ENCODE measurements at places on chromosomes 5 and 9. TPM values are rescaled to one million over a fixed set of nuclear protein-coding genes. Genes with fewer than 3 reads are reported as not detected.

The LHX3 gene
- not detected for total RNA-seq

The SCGB3A2 gene
- not detected for total RNA-seq

DNA sequence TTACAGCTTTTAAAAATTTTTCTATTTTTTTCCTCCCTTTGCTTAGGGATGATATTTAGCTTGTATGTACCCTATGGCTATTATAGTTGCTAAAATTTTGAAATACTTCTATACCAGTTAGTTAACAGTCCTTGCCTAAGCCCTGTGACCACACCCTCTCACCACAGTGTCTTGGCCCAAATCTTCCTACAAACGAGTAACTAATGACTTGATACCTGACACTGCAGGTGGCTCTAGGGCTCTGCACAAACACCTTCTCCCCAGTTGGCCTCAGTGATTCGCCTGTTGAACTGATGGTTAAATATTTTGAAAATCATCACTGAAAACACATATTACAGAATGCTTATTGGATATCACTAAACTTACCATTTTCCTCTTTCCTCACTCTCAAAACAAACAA, 449.6 kb upstream of the CHD1 start:
- no peak for DNase-seq
- H3K36me3 ChIP-seq = no peaks in the 10 kb centered on the region
- no peaks in the 10 kb centered on the region for H3K27me3 ChIP-seq
- no peak overlapping the region for H3K4me3 ChIP-seq
- no peaks in the 10 kb centered on the region for H3K4me1 ChIP-seq
- no peak overlapping the region for H3K27ac ChIP-seq

DNA sequence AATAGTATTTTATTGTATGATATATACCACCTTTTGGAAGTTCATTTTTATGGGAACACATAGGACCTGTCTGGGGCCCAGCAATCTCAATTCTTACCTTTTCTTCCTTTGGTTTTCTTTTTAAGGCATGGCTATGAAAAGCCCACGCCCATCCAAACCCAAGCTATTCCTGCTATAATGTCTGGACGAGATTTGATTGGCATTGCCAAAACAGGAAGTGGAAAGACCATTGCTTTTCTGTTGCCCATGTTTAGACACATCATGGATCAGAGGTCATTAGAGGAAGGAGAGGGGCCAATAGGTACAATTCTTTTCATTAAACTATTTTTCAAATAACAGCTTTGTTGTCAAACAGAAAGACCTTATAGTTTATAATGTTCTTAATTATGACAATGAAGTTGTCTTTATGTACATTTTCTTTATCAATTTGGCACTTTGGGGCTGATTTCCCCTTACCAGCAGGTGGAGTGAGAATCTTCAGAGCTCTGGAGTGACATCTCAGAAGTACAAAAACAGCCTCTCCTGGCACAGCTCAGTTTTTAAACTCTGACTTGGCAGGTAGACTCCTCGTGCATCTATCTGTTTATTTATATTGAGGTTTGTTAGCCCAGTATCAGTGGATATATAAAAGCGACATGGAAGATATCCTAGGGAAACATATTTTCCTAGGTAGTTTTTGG, 25.8 kb downstream of the DDX46 start:
- peaks cover 63% of the 10 kb centered on the region for H3K36me3 ChIP-seq
- no peak overlapping the region for H3K4me3 ChIP-seq
- H3K4me1 ChIP-seq = no peaks in the 10 kb centered on the region
- DNase-seq = peak; percentile 22
- no peaks in the 10 kb centered on the region for H3K27me3 ChIP-seq

The ANKRD34B gene
- not detected for total RNA-seq

- H3K27ac ChIP-seq = no peak overlapping the region
- peaks cover 5% of the 10 kb centered on the region for H3K36me3 ChIP-seq
- H3K4me1 ChIP-seq = no peaks in the 10 kb centered on the region
- H3K4me3 ChIP-seq = no peak overlapping the region
Observed at GRCh38 chr5:80810425-80810824, 149.7 kb upstream of the RASGRF2 start.

- H3K27ac ChIP-seq = no peak overlapping the region
- H3K27me3 ChIP-seq = peaks cover 5% of the 10 kb centered on the region
- no peak overlapping the region for H3K4me3 ChIP-seq
- H3K4me1 ChIP-seq = no peaks in the 10 kb centered on the region
- no peak for DNase-seq
Observed at GRCh38 chr5:151683986-151684588, 2.6 kb downstream of the SPARC start.

The SLC34A1 gene
- total RNA-seq = 0.11 TPM

The LCN10 gene
- 1.3 TPM for total RNA-seq

- H3K4me1 ChIP-seq = no peaks in the 10 kb centered on the region
- no peak overlapping the region for H3K27ac ChIP-seq
- H3K27me3 ChIP-seq = no peaks in the 10 kb centered on the region
- DNase-seq = no peak
Observed at GRCh38 chr9:27384262-27385014, 87.5 kb upstream of the EQTN start.

The PCDHGA2 gene
- total RNA-seq = 0.23 TPM

GRCh38 chr5:181229996-181230395, 6.9 kb downstream of the TRIM41 start:
- no peak overlapping the region for H3K27ac ChIP-seq
- peaks cover 34% of the 10 kb centered on the region for H3K36me3 ChIP-seq
- peaks cover 17% of the 10 kb centered on the region for H3K4me1 ChIP-seq
- no peaks in the 10 kb centered on the region for H3K27me3 ChIP-seq

GRCh38 chr5:30279237-30279636, 914.2 kb upstream of the CDH6 start:
- no peak for DNase-seq
- H3K27ac ChIP-seq = no peak overlapping the region
- no peaks in the 10 kb centered on the region for H3K4me1 ChIP-seq
- no peaks in the 10 kb centered on the region for H3K36me3 ChIP-seq

- H3K27me3 ChIP-seq = no peaks in the 10 kb centered on the region
- no peak overlapping the region for H3K27ac ChIP-seq
- H3K4me3 ChIP-seq = no peak overlapping the region
- no peak for DNase-seq
- no peaks in the 10 kb centered on the region for H3K4me1 ChIP-seq
- no peaks in the 10 kb centered on the region for H3K36me3 ChIP-seq
Observed at GRCh38 chr5:31645420-31646081, 6.6 kb downstream of the PDZD2 start.

- H3K4me1 ChIP-seq = peaks cover 18% of the 10 kb centered on the region
- no peak overlapping the region for H3K4me3 ChIP-seq
- no peaks in the 10 kb centered on the region for H3K27me3 ChIP-seq
- H3K27ac ChIP-seq = no peak overlapping the region
- no peaks in the 10 kb centered on the region for H3K36me3 ChIP-seq
- DNase-seq = no peak
Observed at GRCh38 chr9:99016681-99017387, 73.1 kb downstream of the COL15A1 start.

- no peak for DNase-seq
- H3K4me1 ChIP-seq = no peaks in the 10 kb centered on the region
- no peak overlapping the region for H3K27ac ChIP-seq
- no peak overlapping the region for H3K4me3 ChIP-seq
Observed at GRCh38 chr9:33211695-33212393, 28.1 kb upstream of the SPINK4 start.

The GPBP1 gene
- total RNA-seq = 137 TPM

DNA sequence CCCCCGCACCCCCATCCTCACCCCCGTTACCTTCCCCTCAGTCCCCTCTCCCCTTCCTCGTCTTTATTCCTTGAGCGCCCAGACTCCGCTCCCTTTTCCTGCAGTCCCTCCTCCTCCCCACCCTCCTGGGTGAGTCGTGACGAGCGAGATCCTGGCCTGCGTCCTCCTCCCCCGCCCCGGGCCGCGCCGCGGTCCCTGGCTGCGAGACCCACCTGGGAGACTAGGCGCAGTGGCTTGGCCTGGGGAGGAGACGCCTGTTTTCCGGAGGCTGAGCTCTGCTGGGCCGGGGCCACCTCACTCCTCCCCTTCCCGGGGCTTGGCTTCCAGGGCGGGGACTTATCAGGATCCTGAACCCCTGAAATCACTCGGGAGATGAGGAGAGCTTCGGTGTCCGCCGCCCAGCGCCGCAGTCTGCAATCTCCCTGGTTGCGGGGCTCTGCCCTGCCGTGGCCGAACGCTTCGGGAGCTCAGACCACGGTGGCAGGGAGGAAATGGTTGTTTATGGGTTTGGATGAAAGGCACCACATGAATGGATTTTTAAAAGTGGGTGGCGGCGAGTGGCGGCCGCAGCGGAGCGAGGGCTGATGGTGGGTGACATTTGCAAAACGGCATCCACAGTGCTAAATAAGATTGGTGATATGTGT, 984 bp downstream of the STXBP1 start:
- H3K4me3 ChIP-seq = no peak overlapping the region
- peaks cover 4% of the 10 kb centered on the region for H3K27me3 ChIP-seq
- DNase-seq = peak; percentile 58

DNA sequence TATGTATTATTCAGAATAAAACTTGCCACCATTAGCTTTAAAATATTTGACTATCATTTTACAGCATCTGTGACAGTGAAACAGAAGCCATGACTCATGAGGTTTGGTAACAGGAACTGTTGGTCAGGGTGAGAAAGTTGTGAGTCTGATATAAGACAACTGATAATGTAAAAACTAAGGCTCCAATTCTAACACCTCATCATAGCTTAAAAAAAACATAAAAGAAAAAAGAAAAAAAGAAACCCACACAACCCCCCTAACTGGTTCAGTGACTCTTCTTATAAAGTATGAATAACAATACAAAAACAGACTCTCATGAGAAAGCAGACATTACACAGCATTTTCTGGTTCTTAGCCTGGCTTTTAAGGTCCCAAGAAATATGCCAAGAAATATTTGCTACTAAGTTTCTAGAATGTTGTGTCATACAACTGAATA, 85.8 kb downstream of the MRPS27 start:
- DNase-seq = peak; percentile 66
- H3K4me3 ChIP-seq = no peak overlapping the region
- H3K4me1 ChIP-seq = peaks cover 45% of the 10 kb centered on the region
- H3K27ac ChIP-seq = no peak overlapping the region

- no peaks in the 10 kb centered on the region for H3K4me1 ChIP-seq
- no peak overlapping the region for H3K27ac ChIP-seq
- no peaks in the 10 kb centered on the region for H3K27me3 ChIP-seq
- DNase-seq = no peak
- H3K4me3 ChIP-seq = no peak overlapping the region
- no peaks in the 10 kb centered on the region for H3K36me3 ChIP-seq
Observed at GRCh38 chr5:92992073-92992472, 588.9 kb downstream of the NR2F1-AS1 start.

GRCh38 chr9:33924978-33925797, 108.2 kb downstream of the UBE2R2 start:
- H3K4me3 ChIP-seq = no peak overlapping the region
- H3K4me1 ChIP-seq = no peaks in the 10 kb centered on the region
- no peak overlapping the region for H3K27ac ChIP-seq
- no peaks in the 10 kb centered on the region for H3K27me3 ChIP-seq
- peak; percentile 23 for DNase-seq
- peaks cover 63% of the 10 kb centered on the region for H3K36me3 ChIP-seq

The CDC20B gene
- not detected for total RNA-seq

GRCh38 chr5:153491856-153492255, 1.4 kb downstream of the GRIA1 start:
- H3K27me3 ChIP-seq = peaks cover 4% of the 10 kb centered on the region
- H3K4me3 ChIP-seq = no peak overlapping the region
- H3K27ac ChIP-seq = no peak overlapping the region
- no peak for DNase-seq

The POU5F2 gene
- 1.7 TPM for total RNA-seq

DNA sequence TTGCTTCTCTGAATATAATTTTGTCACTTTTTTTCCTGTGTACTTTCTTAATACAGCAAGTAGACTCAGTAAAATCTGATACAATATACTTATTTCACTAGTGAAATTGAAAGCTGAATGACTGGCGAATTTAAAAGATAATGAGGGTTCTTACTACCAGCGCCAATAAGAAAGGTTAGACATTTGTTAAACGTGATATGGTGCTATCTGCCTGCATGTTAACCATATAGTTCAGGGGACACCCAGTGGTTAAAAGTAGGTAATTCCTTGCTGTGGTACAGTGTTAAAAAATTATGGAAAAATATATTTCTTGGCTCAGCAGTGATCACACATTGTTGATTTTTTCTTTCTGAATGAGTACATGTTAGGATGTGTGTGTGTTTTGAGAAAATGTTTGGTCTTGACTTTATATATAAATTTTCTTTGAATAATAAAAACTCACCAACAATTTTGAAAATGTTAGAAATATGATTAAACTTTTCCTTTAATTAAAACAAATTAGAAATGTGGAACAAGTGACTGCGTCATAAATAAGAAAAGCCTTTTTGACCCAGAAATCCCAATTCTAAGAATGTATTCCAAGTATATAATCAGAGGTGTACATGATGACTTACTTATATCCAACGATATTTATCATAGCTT, 25.8 kb downstream of the CAST start:
- H3K4me1 ChIP-seq = peaks cover 17% of the 10 kb centered on the region
- no peak overlapping the region for H3K4me3 ChIP-seq
- no peaks in the 10 kb centered on the region for H3K36me3 ChIP-seq
- H3K27ac ChIP-seq = no peak overlapping the region
- peak; percentile 33 for DNase-seq

DNA sequence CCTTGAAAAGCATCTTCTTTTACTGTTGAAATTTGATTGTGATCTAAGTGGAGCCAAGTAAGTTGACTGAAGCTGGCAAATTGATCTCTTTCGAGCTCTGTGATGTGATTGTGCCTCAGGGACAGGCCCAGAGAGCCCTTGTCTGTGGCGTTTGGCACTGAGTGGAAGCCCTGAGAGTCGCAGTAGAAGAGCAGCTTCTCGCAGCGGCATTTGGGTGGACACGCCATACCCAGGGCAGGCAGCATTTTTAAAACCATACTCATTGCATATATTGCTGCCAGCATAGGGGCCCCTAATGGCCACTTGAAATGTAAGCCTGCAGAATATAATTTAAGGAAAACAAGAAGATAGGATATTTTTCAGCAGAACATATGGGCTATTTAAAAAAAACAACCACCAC, 894 bp downstream of the LRRTM2 start:
- no peaks in the 10 kb centered on the region for H3K4me1 ChIP-seq
- no peaks in the 10 kb centered on the region for H3K27me3 ChIP-seq
- DNase-seq = no peak

The HTR4 gene
- not detected for total RNA-seq
